ENCODE measurements at places on chromosomes 6 and 20.

DNA sequence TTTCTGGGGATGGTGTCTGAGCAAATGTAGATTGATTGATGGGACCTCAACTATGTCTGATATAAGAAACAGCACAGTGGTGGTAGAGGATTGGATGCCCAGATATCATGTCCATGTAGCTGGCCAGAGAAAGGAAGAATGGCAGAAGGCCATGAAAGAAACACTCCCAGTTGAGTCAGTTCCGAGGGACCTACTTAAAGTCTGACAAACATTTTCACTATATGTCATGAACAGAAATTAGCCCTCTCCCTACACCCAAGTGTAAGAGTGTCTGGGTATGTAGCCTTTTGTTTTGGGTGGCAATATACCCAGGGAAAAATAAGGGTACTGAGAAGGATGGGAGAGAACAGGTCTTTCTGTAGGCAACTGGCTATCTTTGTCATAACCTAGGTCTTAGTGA is 434.2 kb downstream of the BCKDHB start:
- no peak for DNase-seq

DNA sequence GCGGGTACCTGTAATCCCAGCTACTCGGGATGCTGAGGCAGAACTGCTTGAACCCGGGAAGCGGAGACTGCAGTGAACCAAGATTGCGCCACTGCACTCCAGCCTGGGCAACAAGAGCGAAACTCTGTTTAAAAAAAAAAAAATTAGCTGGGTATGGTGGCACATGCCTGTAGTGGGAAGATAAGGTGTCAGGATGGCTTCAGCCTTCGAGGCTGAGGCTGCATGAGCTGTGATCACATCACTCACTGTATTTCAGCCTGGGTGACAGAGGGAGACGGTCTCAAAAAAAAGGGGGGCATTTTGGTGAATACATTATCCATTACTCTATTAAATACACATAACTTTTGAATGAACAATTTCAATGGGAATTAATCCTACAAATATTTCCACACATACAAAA is 32.4 kb downstream of the SNX3 start:
- DNase-seq = no peak

- DNase-seq = no peak
Observed at GRCh38 chr20:15146948-15147347, 809.5 kb upstream of the FLRT3 start.

GRCh38 chr6:37103169-37104039 is 66.5 kb upstream of the PIM1 start:
- DNase-seq = no peak

GRCh38 chr6:56144538-56145324 is 102.6 kb downstream of the COL21A1 start:
- DNase-seq = no peak

DNA sequence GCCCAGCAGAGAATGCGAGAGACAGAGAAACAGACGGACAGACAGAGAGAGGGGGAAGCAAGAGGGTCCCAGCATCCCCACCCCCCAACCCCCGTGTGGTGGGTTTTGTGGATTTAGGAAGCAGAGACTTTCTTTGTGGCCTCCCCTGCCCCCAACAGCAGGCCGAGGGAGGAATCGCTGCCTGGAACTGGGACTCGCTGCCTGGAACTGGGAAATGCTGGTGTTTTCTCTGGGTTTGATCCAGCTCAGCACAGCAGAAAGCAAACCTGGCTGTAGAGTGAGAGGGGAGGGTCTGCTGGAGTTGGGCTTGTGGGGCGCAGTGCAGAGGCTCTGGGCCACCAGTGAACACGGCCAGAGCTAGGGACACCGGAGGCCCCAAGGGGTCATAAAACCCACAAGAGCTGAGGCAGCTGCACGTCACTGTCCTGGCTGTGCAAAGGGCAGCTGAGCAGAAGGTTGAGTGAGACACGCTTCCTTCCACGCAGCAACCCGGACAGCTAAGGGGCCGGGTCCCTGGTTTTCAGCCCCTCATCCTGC is 181.8 kb downstream of the TAF4 start:
- no peak for DNase-seq

DNA sequence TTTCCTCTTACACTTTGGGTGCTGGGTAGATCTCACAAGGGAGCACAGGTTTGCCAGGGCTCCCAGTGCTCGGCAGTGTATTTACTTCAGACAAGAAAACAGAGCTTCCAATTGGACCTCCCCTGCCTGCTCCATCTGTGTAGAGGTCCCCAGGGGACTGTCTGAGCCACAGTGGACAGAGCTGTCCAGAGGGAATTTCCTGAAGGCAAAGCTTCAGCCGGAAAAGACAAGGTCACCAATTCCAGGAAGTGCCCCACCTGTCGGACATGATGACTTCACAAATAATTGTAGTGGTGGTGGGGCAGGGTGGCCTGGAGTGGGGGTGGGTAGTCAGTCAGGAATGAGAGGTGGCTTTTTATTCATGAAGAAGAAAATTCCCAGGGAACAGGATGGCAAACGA is 18.6 kb downstream of the ADGRF5 start:
- DNase-seq = no peak

DNA sequence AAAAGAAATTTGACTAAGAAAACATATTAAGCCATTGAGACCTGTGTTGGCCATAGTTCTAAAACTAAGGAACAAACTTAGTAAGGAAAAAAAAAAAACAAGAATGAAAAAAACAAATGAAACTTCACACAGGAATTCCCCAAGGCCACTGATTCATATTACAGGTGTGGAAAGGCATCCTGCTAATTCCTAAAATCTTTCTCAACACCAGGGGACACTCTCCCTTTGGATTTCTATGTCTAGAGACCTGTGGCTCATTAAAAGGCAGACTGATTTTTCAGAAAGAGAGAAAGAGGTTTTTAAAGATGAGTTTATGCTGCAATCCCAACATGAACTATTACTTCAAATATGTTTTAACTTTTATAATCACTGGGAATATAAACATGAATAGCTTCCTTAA is at the start of gene OR12D1:
TSS of gene OR12D1 (plus strand) at position 341 of the 400 bp plus-strand sequence.
- no peak for DNase-seq

- no peak for DNase-seq
Observed at GRCh38 chr20:2065099-2065498, 36.5 kb upstream of the STK35 start.

- no peak for DNase-seq
Observed at GRCh38 chr6:100203400-100203799, 209.4 kb upstream of the MCHR2 start.

DNA sequence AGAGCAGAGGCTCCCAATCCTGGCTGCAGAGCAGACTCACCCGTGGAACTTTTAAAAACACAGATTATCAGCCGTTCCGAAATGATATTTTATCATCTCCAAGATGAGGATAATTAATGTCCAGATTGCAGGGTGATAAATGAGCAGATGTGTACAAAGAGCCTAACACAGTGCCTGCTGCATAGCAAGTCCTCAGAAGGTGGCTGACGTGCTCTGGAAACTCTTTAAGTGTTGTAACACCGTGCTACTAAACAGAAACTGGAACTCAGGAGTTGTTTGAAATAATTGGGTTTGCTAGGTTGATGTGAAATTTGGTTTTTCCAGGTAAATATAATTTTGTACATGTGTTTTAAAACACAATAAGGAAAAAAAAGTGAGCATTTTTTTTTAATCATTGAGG is 118.0 kb downstream of the ARMC2 start:
- DNase-seq = no peak

- DNase-seq = no peak
Observed at GRCh38 chr20:42444799-42445198, 744.9 kb downstream of the PTPRT start.

DNA sequence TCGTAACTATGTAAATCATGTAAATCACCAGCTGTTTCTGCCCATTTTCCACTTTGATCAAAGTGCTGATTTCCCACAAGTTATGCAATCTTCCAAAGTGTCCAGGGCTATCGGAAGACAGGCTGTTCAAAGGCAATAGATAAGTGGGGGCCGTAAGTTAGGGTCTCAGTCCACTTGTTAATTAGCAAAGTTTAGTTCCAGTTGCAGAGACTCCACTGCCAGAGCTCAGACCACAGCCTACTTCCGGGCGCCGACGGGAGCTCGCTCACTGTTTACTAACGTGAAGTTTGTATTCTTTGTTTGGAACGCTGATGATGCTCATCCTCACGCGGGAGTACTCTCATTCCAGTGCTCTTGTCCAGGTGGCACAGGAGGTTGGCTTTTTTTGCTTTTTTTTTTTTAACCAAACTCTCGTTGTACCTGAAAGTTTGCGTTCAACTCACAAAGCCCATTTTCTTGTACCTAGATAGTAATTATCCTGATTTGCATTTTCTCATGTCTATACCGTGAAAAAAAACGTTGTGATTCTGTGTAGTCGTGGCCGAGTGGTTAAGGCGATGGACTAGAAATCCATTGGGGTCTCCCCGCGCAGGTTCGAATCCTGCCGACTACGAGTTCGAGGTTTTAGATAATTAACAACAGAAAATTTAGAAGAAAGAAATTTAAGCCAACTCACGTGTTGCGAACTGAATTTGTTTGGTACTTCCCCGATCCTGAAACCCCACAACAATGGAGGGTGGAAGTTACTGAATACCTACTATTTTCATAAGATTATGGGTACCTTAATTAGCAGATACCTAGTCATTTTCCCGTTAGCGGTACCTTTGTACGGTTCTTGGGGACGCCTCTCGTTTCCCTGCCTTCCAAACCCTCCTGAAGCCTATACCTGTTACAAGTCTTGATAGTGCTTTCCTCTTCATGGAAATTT is 29.9 kb upstream of the ZNF184 start:
- DNase-seq = peak; percentile 70

GRCh38 chr6:89198235-89198634 is 18.9 kb downstream of the GABRR1 start:
- DNase-seq = no peak

- DNase-seq = no peak
Observed at GRCh38 chr6:26502165-26502564, 2.1 kb downstream of the BTN1A1 start.

GRCh38 chr6:110810896-110811586 is 4.2 kb downstream of the CDK19 start:
- DNase-seq = no peak

DNA sequence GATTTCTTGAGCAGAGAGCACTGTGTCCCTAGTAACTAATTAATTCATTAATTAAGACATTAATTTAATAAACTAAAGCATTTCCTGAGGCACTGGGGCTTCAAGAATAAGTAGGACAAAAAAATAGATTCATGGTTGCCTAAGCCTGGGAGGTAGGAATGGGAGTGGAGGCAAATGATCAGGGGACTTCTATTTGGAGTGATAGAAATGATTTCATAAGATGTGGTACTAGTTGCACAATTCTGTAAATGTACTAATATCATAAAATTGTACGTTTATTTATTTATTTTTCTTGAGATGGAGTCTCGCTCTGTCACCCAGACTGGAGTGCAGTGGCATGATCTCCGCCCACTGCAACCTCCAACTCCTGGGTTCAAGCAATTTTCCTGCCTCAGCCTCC is 287.2 kb downstream of the KHDC1L start:
- DNase-seq = no peak

GRCh38 chr6:38775870-38776269 is 60.8 kb downstream of the DNAH8 start:
- no peak for DNase-seq

DNA sequence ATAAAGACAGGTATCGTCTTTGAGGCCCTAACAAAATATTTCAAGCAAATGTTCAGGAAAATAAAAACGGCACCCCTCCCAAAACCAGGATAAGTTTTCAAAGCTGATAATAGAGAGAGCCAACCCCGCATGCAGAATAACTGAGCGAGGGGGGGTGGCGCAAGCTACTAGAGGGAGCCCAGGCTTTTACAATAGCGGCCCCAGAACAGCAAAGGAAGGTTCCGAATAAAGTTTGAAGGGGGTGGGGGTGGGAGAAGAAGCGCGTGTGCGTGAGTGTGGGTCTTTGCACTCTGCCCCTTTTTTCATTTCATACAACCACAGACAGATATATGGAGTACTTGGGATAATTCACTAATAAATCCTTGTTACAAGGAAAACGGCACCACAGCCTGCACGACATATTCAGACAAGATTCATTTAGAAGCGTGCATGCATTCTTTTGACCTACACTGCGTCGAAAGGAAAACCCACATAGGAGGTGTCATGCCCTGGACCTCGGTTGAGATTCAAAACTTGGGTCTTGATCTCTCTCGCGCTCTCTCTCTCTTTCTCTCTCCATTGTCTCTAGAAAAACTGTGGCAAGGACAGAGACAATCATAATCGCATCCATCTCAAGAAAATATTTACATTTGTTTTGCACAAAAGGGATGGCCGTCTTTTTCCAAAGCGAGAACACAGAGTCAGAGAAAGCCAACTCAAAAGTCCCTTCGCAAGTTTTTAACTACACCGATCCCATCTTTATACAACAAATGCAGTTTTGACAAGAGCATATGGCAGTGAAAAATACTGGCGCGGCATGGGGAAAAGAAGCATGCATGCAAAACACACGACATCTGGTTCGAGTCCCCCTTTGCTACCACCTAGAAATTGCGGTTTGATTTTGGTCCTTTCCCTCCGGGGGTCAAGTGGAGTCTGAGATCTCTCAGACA is 1.6 kb downstream of the OLIG3 start:
- no peak for DNase-seq

- DNase-seq = no peak
Observed at GRCh38 chr20:38205001-38205400, 39.9 kb upstream of the TGM2 start.

DNA sequence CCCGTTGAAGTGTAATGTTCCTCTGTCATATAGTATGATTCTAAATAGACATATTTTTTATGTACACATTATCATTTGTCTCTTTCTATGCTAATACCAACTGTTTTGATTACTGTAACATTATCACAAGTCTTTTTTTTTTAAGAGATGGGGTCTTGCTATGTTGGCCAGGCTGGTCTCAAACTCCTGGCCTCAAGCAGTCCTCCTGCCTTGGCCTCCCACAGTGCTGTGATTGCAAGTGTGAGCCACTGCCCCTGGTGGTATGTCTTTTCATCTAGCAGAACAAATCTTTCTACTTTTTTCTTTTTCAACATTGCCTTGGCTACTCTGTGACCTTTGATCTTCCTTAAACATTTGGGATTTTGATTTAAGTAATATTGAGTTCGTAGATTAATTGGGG is 57.7 kb downstream of the SLX4IP start:
- no peak for DNase-seq

GRCh38 chr6:131999545-132000146 is 48.5 kb upstream of the CCN2 start:
- no peak for DNase-seq

DNA sequence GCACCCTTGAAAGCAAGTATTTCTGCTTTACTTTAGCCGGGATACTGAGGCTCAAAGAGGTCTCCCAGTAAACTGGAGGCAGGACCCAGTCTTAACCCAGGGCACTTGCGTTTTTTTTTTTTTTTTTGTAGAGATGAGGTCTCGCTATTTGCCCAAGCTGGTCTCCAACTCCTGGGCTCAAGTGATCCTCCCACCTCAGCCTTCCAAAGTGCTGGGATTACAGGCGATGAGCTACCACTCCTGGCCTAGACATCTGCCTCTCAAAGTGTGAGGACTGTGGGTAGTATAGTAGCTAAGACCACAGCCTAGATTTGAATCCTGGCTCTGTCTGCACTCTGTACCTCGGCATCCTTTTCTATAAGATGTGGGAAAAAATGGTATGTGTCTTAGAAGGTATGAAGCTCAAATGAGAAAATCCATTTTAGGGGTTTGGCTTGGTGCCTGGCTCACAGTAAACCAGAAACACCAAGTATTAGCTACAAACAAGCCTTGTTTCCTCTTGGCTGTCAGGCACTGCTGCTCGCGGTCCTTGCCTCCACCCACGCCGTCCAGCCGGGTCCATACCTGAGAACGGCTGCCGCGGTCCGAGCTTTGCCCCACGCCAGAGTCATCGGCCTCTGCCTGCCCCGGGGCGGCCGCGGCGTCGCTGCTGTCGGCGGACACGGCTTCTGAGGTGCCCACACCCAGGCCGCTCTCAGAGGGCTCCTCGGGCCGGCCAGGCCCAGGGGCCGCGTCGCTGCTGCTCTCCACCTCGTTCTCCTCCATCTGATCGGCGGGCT is 1.2 kb downstream of the ZNF335 start:
- DNase-seq = no peak

Measured in stimulated activated CD4-positive, alpha-beta T cell treated with anti-CD3 and anti-CD28 coated beads, Interleukin-15, amount 100 ng/mL, for 1 hour (primary cell).